ENCODE measurements at places on chromosomes 16 and 17. TPM values are rescaled to one million over a fixed set of nuclear protein-coding genes. Genes with fewer than 3 reads are reported as not detected.

CDH8 gene
- not detected for total RNA-seq

DNA sequence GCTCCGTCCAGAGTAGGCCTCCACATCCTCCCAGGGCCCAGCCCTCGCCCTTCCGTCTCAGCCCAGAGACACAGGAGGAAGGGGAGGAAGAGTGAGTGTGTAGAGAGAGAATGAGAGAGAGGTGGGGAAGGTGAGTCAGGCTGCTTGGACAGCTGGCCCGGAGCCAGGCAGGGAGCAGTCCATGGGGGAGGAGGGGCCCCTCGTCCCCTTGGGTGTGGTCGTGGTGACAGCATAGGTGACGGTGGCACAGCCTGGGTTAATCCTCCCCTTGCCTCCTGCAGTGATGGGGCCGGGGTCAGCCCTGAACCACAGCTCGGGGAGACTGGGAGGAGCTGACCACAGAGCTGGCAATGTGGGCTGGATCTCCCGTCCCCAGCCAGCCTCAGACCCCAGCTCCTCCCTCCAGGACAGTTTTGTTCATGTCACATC is 36.5 kb downstream of the FA2H start:
- DNase-seq: no peak

GPR179 gene
- total RNA-seq: not detected

DNA sequence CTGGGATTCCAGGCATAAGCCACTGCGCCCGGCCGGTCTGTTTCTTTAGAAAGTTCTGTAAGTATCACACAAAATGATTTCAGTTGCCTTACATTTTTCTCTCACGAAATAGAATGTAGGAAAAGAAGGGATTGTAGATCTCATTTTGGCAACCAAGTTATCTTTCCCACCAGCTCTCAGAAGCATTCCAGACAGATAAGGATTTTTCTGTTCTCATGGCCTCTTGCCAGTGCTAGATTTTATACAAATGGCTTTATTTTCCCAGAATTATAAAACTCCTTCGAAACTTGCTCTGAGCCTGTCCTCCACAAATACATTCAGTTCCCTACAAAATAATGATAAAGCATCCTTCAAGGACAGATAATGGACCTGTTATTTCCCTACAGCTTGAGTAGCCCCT is 46.9 kb downstream of the LCMT1 start:
- DNase-seq: no peak

DNA sequence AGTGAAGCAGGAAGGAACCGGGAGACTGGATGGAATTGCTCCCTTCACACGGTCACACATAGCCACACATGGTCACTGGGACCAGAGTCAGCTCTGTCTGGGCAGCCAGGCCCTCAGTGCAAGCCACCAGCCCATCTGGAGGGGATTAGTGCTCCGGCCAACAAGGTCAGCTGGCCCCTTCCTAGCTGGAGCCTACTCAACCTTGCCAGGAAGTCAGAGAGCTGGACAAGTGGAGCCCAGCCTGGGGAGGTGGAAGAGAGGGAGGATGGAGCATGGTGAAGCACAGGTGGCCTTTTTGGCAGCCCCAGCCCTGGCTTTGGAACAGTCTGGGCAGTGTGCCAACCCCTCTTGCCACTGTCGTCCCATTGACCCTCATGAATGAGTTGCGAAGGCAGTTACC is 3.7 kb upstream of the CACNA1G start:
- DNase-seq: peak; percentile 40

DNA sequence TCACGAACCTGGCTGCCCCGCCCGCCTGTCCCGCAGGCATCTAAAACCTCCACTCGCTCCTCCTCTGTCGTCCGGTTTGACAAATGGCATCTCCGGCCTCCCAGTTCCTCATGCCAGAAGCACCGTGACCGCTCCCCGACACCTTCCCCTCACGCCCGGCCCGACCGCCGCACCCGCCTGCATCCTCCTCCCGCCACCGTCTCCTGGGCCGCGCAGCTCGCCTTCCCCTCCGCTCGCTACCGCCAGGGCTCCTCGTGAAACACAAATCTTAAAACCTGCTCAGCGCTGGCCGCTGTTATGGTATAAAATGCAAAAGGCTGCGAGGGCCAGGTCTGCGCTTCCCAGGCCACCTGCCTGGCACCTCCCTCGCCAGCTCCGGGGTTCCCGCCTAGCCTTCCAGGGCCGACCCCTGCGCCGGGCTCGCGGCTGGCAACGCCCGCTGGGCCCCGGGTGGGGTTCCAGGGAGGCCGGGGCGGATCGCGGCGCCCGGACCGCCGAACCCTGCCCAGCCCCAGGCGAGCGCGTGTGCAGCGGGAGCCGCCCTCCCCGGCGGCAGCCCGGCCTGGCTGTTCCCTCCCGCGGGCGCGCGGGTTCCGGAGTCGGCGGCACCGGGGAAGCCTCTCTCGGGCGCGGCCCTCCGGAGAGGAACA is 488 bp downstream of the SPSB3 start:
- DNase-seq: no peak

LLGL1 gene
- 12.5 TPM for total RNA-seq

DNA sequence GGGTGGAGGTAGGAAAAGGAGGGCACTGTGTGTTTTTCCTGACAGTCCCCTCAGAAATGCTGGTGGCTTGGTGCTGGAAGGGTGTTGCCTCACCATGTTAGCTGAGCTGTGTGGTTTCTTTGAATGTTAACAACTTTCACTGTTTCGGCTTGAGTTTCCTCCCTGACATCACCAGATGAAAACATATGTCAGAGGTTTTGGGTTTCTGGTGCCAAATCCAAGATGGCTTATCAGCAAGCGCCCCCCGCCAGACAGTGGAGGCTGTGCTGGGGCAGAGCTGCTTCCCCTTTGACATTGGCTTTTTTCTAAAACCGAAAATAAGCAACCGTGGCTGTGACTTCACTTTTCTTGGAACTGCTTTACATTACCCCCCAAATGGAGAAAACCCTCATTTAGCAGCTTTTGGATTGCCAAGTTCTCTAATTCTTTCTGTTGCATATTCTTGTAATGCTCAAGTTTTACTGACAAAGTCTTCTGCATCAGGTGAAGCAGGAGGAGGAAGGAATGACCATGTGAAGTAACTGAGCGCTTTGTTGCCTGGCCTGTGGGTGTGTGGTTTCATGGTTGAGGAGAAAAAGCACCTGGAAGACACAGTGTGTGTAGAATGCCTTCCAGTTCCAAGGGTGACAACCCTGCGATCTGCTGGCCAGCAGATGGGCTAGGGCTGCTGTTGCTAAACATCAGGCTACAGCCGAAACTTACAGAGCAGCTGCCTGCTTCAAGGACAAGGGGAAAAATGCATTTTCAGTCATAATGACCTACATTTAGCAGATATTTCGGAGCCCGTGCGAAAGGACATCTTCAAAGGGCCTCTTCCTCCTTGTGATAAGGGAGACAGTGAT is 9.7 kb downstream of the RMI2 start:
- DNase-seq: no peak

DNA sequence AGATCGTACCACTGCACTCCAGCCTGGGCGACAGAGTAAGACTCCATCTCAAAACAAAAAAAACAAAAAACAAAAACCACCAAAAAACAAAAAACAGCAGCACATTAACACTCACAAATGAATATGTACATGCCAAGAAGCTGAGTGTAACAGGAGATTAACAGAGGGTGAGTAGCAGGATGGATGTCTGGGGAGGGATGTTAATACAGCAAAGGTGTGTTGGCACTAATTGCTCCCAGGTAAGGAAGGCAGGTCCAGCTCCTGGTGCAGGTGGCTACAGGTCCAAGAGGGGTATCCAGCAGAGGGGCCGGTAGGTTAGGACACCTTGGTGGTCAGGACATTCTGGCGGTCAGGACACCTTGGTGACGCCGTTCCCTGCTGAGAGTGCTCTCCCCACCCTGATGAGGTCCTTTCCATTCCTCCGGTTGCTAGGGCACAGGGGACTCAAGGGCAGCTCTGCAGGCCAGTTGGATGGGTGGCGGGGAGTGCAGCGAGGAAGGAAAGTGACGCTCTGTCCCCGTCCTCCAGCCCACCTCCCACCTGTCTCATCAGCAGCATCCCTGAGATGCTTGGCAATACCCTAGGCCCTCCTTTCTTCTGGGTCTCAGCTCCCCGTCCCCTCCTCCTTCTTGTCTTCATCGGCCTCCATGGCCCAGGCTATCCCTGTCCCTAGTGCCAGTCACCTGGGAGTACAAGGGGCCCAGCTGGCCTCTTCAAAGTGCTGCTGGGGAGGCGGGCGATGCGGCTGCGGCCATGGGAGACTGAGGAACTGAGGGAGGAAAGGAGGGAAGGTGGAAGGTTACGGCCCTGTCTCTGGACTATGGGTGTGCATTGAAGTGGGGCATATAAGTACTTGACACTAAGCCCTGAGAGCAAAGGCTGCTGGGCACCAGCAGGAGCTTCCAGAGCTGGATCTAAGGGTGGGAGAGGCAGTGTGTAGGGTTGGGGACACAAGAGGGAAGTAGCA is 10.7 kb upstream of the GFAP start:
- DNase-seq: no peak

P2RX1 gene
- not detected for total RNA-seq

DNA sequence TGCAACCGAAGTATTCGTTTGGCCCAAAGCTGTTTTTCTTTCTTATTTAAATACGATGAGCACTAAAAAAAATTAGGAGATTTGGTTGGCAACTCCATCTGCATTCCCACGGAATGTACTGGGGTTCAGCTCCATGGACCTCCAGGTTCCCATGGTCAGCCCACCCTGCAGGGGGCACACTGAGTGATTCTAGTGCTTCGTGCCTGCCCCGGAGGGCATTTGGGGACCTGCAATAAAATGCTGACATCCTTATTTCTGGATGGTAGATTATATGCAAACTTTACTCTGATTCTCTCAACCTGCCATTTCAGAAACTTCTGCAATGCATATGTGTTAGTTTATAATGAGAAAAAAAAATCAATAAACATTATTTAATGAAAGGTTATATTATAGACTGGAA is 339.4 kb downstream of the XYLT1 start:
- no peak for DNase-seq

CDH5 gene
- total RNA-seq: 1.8 TPM

GRCh38 chr17:79933863-79934652 is 94.8 kb upstream of the CBX4 start:
- DNase-seq: peak; percentile 73

- DNase-seq: peak; percentile 73
These were observed 4.6 kb downstream of the RAI1 start for GRCh38 chr17:17685775-17686291.

DNA sequence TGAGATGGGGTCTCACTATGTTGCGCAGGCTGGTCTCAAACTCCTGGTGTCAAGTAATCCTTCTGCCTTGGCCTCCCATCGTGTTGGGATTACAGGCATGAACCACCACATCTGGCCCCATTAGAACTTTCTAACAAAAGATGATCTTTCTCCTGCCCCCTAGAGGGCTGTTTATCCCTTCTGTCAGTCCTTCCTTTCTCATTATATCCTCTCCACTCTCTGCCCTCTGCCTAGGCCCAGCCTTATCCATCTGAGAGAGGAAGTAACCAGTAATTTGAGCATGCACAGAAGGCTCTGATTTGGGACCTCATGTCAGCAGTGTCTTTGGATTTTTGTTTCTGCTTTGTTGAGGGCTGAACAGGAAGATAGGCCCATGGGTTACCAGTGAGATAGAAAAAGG is 4.4 kb upstream of the DHX40 start:
- no peak for DNase-seq

OTOP3 gene
- not detected for total RNA-seq

- peak; percentile 77 for DNase-seq
These were observed 12.3 kb upstream of the UBE2I start for GRCh38 chr16:1297018-1297696.

GRCh38 chr16:57627184-57627871 is 1.1 kb upstream of the ADGRG1 start:
- peak; percentile 97 for DNase-seq

RAPGEFL1 gene
- total RNA-seq: 2.0 TPM

DNA sequence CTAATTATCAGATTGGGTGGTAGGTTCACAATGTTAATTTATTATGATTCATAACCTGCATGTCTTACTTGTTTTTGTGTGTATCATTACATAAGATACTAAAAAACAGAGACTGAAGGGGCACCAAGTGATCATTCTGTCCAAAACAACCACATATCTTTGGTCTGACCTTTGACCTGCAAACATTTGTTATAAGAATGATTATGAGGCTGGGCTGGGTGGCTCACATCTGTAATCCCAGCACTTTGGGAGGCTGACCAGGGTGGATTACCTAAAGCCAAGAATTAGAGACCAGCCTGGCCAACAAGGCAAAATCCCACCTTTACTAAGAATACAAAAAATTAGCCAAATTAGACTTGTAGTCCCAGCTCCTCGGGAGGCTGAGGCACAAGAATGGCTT is 116.4 kb downstream of the SPAG9 start:
- no peak for DNase-seq

AANAT gene
- not detected for total RNA-seq

CNP gene
- 64.0 TPM for total RNA-seq

BEAN1 gene
- total RNA-seq: not detected

DNA sequence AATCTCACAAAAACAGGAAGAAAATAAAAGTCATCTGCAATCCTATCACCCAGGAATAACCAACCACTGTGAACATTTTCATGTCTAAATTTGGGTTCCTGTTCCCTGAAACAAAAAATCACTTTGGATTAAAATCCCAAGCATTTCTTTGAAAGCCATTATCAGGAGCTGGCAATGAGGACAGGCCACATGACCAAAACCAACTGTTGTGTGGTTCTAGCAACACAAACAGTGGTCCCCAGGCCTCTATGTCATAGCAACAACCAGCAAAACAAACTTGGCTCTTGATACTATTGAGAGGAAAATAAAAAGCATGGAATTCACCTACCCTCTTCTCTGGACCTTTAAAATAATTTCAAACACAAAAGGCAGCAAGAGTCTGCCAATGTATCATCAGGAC is 252.5 kb downstream of the SLC39A11 start:
- no peak for DNase-seq

MYO15B gene
- total RNA-seq: 4.7 TPM

DLX4 gene
- 6.1 TPM for total RNA-seq

TNK1 gene
- total RNA-seq: not detected

DNA sequence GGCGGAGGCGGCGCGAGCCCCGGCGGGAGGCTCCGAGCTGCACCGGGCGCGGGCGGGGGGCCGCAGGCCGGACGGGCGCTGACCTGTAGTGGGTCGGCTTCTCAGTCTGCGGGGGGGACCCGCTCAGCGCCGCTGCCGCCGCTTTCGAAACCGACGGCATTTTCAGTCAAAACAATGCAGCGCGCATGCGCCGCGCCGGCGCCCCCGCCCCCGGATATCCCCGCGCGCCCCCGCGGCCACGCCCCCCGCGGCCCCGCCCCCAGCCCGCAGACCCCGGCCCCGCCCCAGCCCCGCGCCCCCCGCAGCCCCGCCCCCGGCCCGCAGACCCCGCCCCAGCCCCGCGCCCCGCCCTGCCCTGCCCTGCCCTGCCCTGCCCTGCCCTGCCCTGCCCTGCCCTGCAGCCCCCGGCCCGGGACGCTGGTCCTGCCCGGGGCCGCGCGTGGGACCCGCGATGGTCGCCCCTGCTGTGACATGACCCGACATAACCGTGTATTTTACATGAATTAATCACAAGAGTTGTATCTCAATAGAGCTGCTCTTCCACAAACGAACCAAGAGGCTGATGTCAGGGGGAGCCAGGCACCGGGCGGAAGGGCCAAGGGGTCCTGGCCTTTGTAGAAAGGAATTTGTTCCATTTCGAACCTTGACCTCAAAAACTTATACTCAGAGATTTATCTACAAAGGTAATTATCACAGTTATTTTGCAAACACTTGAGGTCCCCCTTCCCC is at the start of gene UNKL:
TSS of gene UNKL (minus strand) at position 173 of the 729 bp plus-strand sequence. CDS start at position 160, 13 bp downstream.
- peak; percentile 71 for DNase-seq
